ENCODE measurements at places on chromosomes 12 and 14.

- DNase-seq = no peak
Measured at GRCh38 chr12:88643685-88644084, 63.4 kb upstream of the KITLG start.

DNA sequence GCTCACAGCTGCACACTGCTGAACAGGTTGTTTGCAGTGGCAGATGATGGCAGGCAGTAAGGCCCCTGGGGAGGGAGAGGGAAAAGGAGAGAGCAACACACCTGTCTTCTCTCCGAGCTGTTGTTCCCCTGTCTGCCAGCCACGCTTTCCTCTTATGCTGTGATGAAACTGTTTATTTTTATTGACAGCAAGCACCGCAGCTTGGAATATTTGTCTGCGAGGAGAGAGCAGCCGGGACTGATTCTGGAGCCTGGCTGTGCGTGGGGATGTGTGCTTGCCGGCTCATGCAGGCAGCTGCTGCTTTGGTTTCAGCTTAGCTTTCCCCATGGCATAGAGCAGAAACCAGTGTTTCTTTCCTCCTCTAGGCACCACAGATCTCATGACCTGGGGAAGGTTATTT, 58.7 kb upstream of the KCNA5 start:
- DNase-seq = no peak

GRCh38 chr14:30882431-30882830, 8.1 kb downstream of the COCH start:
- no peak for DNase-seq

DNA sequence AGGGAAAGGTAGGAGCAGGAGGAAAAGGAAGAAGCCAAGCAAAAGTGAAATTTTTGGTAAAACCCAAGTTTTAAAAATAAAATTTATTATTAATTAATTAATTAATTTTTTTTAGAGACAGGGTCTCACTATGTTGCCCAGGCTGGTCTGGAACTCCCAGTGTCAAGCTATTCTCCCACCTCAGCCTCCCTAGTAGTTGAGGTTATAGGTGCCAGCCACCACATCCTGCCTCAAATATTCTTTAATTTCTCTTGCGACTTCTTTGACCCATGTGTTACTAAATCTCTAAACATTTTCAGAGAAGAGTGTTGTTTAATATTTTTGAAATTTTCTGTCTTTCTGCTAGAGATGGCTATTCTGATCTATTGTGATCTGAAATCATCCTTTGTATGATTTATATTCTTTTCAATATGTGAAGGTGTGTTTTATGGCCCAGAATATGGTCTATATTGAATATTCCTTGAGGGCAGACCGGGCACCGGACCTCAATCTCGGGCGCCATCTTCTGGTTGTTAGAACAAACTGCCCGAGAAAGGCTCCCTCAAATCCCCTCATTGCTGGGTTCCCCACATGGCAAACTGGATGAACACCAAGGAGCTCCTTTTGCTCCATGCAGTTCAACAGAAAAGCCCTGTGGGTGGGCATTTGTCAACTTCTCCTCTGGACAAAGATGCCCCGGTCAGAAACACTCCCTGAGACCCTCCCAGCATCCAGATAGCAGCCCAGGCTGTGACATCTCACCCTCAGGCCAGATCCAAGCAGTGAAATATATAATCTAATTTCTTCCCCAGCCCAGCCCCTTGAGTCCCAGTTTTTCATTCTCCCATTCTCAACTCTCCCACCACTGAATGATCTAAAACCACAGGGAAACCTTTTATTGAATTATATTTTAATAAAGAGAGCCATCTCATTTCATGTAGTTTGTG, 110.5 kb downstream of the ASCL4 start:
- peak; percentile 48 for DNase-seq

GRCh38 chr14:100567877-100568163, 19.4 kb downstream of the BEGAIN start:
- no peak for DNase-seq

DNA sequence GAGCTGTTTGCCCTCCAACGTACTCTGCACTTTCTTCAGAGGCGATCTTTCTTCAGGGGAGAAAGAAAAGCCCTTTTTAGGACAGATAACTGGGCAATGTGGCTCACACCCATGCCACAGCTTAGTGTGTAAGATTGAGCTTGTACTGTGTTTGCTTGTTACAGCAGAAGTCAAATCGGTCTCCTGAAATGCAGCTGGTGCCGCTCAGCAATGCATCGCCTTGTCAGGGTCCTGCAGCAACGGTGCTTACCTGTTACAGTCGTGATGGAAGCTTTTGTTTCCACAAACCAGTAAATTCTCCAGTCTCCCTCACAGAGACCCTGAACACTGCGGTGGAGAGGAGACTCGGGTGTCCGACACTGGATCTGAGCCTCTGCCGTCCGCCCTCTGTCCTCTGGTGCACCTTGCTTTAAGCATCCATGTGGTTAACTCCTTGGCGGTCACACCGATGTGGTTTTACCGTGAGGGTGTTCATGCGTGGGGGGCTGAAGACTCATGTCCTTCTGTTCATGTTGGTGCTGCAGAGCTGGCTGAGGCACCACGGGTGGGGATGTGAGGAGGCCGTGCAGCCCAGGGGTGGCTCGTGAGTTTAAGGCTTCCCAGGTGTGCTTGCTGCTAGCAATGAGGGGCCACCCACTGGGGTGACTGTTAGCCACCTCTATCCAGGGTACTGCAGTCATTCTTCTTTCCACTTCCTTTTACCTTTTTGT, 47.3 kb downstream of the FBXL14 start:
- no peak for DNase-seq

DNA sequence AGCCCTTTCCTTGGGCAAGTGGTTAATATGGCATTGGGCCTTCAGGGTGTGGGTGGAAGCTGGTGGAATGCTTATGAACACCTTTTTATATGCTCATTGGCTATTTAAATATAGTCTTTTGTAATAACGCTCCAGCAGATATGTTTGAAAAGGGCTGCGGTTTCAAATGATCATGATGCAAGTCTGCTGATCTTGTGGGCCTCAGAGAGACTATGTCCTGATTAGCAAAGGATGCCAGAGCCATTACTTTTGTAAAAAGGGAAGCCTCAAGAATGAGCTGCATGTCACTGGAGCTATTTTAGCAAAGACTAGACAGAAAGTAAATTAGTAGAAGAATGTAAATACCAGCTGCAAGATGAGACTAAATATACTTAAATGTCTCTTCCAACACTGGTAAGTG, 200.5 kb downstream of the GXYLT1 start:
- DNase-seq = no peak

DNA sequence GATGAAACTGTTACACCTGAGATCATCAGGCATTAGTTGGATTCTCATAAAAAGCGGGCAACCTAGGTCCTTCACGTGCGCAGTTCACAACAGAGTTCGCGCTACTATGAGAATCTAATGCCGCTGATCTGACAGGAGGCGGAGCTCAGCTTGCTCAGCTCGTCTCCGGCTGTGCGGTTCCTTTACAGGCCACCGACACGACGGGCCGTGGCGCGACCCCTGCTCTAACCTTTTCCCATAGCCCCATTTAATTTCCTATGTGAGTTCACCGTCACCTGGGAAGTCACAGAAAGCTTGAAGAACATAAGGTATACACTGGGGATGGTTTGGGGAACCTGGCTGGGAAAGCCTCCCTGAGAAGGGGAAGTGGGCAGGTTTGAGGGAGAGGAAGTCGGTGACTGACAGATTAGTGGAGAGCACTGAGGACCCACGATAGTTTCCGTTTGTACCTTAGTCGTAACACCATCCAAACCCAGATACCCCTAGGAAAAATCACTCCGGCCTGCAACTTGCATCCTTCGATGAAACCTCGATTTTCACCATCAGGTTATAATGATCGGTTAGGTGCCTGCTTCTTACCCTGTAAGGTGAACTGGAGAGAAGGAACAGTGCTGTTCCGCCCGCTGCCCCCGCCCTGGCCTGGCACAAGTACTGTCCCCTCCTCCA, 2.8 kb upstream of the AAAS start:
- no peak for DNase-seq

DNA sequence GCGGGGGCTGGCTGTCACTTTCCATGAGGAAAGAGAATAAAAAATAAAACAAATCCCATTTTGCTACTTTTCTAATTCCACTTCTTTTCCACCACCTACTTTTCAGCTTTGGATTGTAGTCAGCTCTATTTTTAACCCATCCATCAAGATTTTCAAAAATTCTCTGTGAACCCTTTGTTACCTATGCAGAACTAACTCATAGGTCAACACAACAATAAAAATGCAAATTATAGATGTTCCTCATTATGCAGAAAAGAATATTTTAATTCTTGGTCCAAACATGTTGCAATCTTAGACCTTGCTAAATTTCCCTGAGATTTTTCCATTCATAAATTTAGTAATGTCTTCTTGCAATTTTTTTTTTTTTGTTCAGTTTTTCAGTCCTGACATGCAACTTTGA, 454.5 kb downstream of the ADAMTS20 start:
- DNase-seq = no peak

- no peak for DNase-seq
Measured at GRCh38 chr14:85572011-85572410, 42.1 kb downstream of the FLRT2 start.

- DNase-seq = no peak
Measured at GRCh38 chr12:130354407-130354806, 16.7 kb downstream of the PIWIL1 start.

- DNase-seq = no peak
Measured at GRCh38 chr14:39768589-39768988, 336.4 kb upstream of the FBXO33 start.

DNA sequence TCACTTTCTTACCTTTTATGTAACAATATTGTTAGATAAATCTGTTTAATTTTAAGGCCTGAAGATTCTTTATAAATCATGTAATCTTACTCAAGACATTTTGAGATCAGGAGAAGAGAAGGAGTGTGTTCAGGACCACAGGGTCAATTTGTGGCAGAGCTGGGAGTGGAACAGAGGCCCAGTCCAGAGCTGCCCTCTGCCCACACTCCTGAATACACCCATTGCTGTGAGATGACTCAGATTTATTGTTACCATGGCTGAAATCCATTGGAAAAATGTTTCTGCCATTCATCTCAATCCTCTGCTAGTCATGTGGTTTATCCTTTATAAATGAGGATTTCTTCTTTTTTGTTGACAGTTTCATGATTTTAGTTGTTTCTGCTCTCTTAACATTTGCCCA, 100.5 kb upstream of the STXBP6 start:
- peak; percentile 18 for DNase-seq

- no peak for DNase-seq
Measured at GRCh38 chr14:102234331-102235264, 70.4 kb downstream of the MOK start.

DNA sequence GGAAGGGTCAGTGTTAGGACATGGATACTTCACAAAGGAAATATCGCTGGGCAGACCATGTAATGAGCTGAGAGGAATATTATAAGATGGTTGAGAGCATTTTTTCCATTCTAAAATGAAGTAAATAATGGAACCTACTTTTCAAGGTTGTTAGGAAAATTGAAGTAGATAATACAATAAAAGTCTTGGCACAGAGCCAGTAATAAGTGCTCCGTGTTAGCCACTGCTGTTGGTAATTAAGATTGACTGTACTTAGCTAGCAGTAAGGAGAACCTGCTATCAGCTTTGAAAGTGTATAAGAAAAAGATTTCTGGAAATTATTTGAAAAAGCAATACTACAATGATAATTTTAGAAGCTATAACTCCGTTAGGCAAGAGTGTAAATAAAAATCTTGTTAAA, 77.6 kb downstream of the SCAF11 start:
- DNase-seq = no peak

- DNase-seq = no peak
Measured at GRCh38 chr12:68414988-68415387, 82.8 kb upstream of the MDM1 start.

- DNase-seq = peak; percentile 65
Measured at GRCh38 chr12:106195621-106196027, 52.2 kb downstream of the CKAP4 start.

- DNase-seq = no peak
Measured at GRCh38 chr12:90977224-90977623, 22.2 kb upstream of the CCER1 start.

- DNase-seq = no peak
Measured at GRCh38 chr14:93747102-93747501, 41.2 kb downstream of the PRIMA1 start.

GRCh38 chr12:20486233-20486632, 117.9 kb downstream of the PDE3A start:
- DNase-seq = no peak

DNA sequence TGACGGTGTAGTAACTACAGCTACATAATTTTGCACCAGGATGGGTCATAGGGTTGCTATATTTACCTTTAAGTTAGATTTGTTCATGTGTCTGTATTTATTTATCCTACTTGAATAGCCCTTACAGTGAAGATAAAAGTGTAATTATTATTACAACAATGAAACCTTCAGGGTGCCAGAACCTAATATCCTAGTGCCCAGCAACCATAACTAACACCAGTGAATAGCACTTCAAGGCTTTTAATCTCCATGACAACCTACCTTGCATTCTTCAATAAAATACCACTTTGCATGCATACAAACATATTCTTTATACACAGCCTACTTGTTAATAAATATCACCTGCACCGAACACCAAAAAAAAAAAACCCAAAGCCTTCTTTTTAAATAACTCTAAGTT, 58.7 kb upstream of the G2E3 start:
- DNase-seq = no peak

DNA sequence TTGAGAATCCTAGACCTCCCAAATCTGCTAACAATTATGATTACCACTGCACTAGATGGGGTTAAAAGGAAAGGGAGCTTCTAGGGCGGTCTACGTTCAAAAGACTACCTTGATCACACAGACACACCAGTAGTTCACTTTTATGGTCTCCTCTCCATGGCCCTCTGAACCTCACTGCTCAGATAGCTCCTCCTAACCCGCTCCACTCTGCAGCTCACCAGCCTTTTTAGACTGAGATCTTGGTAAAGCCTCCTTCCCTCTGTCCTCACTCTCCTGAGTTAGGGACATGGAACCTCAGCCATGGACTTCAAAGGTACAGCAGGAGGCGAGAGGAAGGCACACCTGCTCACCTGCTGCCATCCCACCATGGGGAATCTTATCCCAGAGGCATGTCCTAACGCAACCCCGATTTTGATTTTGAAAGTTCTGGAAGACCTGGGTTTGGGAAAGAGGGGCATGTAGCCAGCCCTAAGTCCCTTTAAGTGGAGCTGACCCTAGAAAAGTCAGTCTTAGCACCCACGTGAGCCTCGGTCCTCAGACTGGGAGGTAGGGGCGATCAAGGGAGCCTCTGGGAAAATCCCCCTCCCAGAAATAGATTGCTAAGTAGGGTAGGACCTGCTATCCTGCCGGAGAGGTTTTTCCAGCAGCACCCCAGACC, 1.3 kb downstream of the ZNF219 start:
- DNase-seq = no peak

DNA sequence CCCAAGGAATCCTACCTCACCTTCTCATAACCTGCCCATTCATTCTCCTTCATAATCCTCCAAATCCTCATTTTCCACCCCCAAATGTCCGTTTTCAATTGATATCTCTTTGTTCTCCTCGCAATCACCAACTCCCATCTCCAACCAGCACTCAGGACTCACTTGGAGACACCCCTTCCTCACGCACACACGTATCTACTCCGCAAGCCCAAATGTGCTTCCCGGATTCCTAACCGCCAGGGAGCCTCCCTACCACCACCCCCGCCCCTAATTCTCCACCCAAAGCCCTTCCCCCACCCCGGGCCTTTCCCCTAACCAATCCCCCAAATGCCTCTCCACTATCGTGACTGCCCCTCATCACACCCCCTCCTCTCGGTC, 304 bp downstream of the KCTD10 start:
- no peak for DNase-seq
